ENCODE measurements at places on chromosomes 2 and 18.

DNA sequence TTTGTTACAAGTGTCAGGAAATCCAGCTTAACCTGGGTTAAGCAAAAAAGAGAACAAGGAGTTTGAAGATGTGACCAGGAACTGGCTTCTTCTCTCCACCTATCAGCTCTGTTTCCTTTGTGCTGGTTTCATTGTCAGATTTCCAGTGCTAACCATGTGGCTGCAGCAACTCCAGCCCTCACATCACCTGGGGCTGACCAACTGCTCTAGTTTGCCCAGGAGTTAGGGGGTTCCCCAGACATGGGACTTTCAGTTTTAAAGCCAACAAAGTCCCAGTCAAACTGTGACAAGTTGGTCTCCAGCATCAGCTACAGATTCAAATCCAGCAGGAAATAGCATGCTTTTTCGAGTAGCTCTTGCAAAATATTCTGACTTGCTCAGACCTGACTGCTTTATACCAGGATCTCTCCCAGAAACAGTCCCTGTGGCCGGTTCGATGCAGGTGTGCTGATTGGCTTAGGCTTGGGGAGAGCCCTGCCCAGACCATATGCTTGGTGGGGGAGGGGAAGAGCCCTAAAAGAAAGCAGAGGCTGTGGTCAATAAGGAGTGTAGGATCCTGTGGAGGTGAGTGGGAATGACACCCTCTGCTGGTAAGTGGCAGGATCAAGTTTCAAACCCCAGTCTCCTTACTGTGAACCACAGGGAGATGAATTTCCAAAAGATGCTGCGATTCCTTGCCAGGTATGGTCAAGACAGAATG is 49.5 kb downstream of the KCNE4 start:
- DNase-seq = no peak

- DNase-seq = no peak
These were observed 98.2 kb upstream of the HNMT start for GRCh38 chr2:137865954-137866540.

DNA sequence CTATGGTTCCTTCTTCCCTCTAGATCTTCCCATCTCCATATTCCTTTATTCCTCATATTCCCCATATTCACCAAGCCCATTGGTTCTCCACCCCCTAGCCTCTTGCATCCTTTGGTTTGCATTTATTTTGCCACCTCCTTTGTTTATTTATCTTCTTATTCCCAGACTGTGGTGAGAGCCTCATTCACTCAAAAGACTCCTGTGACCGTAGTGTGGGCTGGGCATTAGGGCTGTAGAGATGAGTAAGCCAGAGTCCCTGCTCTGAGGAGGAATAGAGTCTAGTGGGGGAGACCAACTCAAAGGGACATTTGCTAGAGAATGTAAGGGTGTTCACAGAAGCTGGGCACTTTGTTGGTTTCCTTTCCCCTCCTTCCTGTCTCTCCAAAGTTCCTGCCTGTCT is 8.3 kb downstream of the ATG16L1 start:
- no peak for DNase-seq

DNA sequence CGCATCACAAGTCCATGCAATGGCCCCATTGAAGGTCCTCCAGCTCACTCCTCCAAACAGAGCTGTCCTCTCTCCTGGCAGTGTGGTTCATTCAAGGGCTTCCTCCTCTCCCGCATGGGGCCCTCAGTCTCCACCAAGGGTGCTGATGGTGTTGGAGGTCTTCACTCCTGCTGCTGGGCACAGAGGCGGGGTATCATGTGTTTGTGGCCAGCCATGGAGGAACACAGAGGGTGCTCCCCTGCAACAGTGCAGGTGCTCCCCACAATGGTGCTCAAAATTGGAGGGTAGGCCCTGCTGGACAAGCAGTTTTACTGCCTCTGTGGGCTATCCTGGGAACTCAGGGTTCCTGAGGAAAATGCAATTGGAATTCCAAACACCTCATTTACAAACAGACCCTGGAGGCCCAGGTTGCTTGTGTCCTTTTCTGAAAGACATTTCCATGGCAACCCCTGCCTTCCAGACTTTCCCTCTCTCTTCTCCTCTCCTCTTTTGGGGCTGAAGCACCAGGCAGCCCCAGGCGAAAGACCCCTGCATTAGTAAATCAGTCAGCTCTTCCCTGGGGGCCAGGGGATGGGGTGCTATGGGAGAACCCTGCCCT is 256.0 kb downstream of the HAUS1 start:
- DNase-seq = no peak

GRCh38 chr2:126882736-126883665 is 15.7 kb upstream of the TEX51 start:
- DNase-seq = no peak

Measured in stimulated activated CD8-positive, alpha-beta memory T cell treated with anti-CD3 and anti-CD28 coated beads, Interleukin-12 subunit alpha, Interleukin-12 subunit beta, amount 100 ng/mL, for 4 hours (primary cell).